ENCODE measurements at places on chromosomes 5 and 9.

- no peak for DNase-seq
Measured at GRCh38 chr5:147310059-147310704, 75.4 kb downstream of the STK32A start.

DNA sequence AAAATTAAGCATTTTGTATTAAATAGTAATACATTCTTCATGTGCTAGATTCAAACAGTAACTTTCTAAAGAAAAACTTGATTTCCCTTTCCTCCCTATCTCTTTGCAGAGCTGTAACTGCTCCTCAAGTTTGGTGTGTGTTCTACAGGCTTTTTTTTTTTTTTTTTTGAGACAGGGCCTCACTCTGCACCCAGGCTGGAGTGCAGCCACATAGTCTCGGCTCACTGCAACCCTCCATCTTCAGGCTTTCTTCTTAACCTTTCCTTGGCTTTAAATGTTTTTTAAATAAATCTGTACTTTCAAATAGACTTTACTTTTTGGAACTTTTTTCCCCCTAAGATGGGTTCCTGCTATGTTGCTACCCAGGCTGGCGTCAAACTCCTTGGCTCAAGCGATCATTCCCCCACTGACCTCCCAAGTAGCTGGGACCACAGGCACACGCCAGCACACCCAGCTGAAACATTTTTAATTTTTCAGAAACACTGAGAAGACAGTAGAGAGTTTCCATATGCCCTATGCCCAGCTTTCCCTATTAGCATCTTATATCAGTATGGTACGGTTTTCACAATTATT lies 9.1 kb downstream of the NDFIP1 start:
- DNase-seq = no peak

GRCh38 chr5:9622971-9623421 lies 7.2 kb downstream of the TAS2R1 start:
- no peak for DNase-seq

DNA sequence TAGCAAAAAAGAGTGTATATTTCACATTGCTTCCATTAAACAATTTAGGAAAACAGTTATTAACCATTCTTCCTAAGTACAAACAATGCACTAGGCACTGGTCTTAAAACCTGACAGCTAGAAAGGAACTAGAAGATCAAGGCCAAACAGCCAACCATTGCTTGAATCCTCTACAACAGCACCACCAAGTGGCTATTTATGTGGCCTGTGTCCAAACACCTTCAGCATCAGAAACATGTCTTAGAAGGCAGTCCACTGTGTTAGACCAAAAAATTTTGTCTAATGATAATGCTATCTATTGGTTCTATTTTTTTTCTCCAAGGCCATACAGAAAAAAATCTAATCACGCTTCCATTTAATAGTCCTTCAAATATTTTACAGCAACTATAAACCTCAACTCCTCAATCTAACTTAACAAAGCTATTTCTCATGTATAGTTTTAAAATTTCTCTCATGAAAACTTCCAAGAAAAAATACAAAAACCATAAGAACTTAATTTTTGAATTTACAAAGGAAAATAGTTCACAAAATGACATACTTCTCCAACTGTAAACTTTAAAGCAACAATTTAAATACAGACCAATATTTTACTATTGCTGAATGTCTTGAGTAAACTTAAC lies 36.1 kb downstream of the CAAP1 start:
- DNase-seq = no peak

- DNase-seq = no peak
Measured at GRCh38 chr9:119339056-119339455, 30.2 kb downstream of the BRINP1 start.

- DNase-seq = no peak
Measured at GRCh38 chr5:160835818-160836528, 16.0 kb downstream of the ATP10B start.

GRCh38 chr5:23996525-23996924 lies 489.1 kb downstream of the PRDM9 start:
- no peak for DNase-seq

- no peak for DNase-seq
Measured at GRCh38 chr9:92097997-92098482, 17.2 kb downstream of the SPTLC1 start.

DNA sequence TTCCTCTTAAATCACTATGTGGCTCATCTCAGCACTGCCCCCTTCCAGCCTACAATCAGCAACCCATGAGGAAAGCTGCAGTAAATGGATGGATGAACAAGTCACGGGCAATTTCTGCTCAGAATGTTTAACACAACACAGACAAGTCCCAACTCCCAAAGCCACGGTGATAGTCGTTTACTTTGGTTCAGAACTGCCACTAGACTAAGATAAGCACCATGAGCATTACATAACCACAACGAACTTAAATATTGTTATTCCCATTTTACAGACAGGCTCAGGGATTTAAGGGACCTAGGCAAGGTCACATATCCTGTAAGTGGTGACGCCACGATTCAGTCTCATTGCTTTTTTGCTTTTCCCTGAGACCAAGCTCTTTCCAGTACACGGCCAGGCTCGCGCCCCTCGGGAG lies 2.0 kb upstream of the SMIM27 start:
- DNase-seq = no peak

DNA sequence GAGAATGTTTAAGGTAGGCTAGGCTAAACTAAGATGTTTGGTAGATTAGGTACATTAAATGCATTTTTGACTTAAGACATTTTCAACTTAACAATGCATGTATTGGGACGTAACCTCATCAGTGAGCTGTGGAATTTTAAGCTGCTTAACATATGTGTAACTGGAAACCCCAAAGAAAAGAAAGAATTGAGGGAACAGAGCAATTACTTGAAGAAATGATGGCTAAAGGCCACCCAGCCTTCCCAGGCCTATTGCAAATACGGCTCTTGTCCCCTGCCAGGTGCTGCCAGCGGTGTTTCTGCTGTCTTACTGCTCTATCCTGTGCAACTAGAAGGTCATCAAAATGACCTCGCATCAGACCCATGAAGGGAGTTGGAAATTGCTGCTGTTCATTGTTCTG lies 52.0 kb downstream of the RICTOR start:
- no peak for DNase-seq

- DNase-seq = no peak
Measured at GRCh38 chr5:78473751-78474150, 113.3 kb downstream of the SCAMP1 start.

DNA sequence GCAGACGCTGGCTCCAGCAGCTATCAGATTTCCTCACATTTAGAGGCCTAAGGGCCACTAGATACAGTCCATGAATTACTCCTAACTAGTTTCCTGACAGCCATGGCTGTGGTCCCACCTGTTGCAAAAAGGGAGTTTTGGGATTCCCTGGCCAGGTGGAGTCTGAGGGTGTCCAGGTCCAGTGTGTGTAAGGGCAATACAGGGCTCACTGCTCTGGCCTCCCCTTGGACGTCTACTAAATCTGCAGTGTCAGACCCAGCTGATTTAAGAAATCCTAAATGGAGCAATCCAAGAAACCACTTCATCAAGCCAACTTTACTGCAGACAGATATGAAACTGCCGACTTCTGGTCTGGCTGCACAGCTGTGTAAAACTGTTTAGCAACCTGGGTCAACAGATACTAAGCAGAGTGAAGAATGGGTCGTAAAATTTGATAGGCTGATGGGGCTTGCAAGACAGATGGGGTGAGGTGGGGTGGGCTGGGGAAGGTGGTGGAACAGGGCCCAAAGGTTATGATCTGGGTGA lies 116.4 kb downstream of the GADD45G start:
- DNase-seq = no peak

DNA sequence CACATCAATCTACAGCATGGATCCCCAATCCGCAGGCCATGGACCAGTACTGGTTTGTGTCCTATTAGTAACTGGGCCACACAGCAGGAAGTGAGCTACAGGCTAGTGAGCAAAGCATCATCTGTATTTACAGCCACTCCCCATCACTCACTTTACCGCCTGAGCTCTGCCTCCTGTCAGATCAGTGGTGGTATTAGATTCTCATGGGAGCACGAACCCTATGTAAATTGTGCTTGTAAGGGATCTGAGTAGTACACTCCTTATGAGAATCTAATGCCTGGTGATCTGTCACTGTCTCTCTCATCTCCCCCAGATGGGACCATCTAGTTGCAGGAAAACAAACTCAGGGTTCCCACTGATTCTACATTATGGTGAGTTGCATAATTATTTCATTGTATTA lies 212.7 kb upstream of the FAM174A start:
- no peak for DNase-seq

- no peak for DNase-seq
Measured at GRCh38 chr9:28539434-28540070, 966.3 kb upstream of the C9orf72 start.

- no peak for DNase-seq
Measured at GRCh38 chr5:79886456-79886855, 104.6 kb downstream of the MTX3 start.

GRCh38 chr5:124748687-124749594 lies 2.5 kb upstream of the ZNF608 start:
- no peak for DNase-seq

- DNase-seq = no peak
Measured at GRCh38 chr5:14714706-14715105, 50.2 kb downstream of the OTULIN start.

Data from stimulated activated CD4-positive, alpha-beta T cell treated with anti-CD3 and anti-CD28 coated beads, Interleukin-1b, Interleukin-23, amount 100 ng/mL, for 1 hour (primary cell).